ENCODE measurements at places on chromosomes 13 and 19.

DNA sequence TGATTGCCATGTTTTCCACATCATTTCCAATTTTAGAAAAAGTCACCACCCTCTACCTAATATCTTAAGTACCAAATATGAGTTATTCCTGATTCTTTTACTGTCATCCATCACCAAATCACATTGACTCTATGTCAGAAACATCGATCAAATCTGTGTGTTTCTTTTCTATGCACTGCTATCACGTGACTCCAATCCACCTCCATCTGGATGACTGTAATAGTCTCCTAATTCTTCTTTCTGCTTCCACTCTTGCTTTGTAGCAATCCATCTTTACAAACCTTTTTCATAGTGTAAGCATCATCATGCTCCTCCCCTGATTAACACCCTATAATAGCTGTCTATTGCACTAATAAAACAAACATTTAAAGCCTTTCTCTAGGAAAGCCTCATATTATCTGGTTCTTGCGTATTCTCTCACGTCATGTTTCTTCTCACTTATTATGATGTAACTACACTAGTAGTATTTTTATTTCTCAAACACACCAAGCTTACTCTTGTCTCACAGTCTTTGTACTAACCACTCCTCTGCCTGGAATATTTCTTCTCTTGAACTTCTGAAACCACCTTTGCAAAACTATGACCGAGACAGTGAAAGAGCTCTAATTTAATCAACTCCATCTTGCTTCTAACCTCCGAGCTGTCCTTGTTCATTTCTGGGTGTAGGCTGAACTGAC, 10.7 kb upstream of the FPR3 start:
- no peak for DNase-seq

DNA sequence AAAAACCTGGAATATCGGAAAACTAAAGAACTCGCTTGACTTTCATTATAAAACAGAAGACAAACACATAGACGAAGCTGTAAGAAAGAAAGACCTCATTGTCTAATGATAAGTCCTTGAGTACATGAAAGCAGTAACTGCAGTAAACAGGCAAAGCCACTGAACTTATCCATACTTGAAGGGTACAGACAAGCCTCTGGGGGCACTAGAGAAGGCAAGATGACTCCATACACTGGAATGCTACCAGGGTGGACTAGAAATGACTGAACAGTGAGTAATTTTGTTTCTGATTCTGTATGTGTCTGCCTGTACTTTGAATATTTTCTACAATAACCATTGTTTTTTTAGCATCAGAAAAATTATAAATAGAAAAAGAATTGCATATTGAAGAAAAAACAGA, 507.9 kb downstream of the UQCRFS1 start:
- peak; percentile 17 for DNase-seq

DNA sequence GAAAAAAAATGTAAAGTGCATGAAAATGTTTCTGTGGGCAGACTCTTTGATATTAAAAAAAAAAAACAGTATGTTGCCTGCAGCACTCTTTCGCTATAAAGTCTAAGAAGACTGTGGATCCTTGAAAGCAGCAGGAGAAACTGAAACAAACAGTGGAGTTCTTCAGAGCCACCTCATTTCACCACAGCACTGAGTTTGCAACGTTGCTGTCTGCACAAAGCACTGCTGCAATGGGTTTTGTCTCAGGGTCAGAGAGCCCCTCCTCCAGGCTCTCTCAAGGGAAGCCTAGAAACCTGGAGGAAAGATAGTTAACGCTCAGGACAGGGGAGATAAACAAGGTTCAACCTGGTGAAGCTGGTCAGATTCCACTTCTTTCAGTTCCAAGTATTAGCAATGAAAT, 248.7 kb downstream of the EFNB2 start:
- no peak for DNase-seq

- DNase-seq, result no peak
Observed at GRCh38 chr13:48749144-48749543, 95.4 kb downstream of the CYSLTR2 start.

- no peak for DNase-seq
Observed at GRCh38 chr13:51532736-51533197, 51.5 kb upstream of the WDFY2 start.

- DNase-seq, result peak; percentile 48
Observed at GRCh38 chr19:1211494-1212234, 6.1 kb downstream of the STK11 start.

DNA sequence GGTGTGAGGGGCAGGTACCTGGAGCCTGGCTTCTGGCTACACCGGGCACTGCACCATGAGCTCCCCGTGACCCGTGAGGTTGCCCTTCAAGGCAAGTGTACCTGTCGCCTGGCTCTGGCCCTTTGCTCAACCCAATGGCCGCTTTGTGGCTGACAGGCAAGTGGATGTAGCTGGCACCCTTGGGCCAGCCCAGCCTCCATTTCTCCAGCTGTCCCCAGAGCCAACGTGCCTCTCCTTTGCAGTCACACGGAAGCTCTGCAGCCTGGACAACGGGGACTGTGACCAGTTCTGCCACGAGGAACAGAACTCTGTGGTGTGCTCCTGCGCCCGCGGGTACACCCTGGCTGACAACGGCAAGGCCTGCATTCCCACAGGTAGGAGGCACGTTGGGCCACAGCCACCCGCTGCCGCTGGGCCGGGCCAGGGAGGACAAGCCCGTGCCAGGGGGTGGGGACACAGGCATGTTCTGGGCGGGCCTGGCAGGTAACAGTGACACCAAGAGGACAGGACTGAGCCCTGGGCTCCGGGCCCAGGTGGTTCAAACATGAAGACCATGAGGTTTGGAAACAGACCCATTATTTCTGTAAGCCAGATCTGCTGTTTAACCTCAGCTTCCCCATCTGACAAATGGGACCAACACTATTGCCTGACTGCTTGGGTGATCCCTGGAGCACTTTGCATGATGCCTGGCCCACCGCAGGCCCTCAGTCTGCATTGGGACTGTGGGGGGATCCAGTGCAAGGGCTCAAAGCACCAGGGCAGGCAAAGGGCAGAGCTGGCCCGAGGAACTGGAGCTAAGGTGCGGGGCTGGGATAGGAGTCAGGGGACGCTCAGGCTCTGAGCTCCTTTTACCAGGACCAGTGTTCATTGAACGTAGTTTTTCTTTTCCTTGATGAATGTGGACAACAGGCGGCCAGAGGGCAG, 17.5 kb upstream of the PROZ start:
- DNase-seq, result no peak

- no peak for DNase-seq
Observed at GRCh38 chr19:16607819-16608218, 20.2 kb downstream of the MED26 start.

DNA sequence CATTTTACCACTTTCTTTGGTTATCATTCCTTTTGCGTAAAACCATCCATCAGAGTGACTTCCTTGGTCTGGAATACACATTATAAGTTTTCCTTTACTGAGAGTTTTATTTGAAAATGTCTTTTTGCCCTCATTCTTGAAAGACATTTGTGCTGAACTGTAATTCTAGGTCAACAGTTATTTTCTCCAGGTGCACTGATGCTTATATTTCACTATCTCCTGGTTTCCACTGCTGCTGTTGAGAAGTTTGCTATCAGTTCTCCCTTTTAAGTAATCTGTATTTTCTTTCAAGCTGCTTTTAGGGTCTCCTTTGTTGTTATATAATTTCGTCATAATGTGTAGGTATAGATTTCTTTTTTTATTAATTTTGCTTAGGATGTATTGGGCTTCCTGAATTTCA, 160.0 kb downstream of the DCT start:
- DNase-seq, result no peak

DNA sequence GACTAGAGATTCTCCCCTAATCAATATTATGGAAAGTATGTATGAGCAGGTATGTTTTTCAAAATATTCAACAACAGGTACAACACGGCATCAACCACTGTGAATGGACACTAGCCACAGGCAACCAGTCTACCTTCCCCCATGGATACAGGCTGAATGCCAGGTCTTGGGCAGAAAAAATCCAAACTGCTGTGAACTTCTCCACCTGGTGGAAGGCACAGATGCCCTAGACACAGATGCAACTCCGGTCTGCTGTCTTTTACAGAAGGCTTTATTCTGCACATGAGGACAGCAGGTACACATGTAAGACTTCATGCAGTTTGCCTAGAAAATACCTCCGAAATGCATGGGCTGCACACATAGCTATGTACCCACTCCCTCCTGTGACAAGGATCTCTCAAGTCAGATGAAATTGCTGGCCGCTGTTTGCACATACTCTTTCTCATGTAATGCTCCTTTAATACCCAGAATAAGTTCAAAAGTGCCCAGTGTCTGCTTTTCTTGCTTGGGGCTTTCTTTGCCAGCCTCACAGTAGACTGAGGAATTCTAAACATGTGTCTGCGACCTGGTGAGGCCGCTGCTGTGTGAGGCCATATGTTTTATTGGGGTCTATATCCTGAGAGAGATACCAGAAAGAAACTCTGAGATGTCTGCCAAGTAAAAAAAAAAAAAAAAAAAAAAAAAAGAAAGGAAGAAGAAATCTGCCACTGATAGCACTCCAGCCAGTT, 325.9 kb downstream of the FOXO1 start:
- no peak for DNase-seq
